ENCODE measurements at places on chromosomes 5 and 9. TPM values are rescaled to one million over a fixed set of nuclear protein-coding genes. Genes with fewer than 3 reads are reported as not detected.

The AGXT2 gene
- total RNA-seq = not detected

The IFNA13 gene
- not detected for total RNA-seq

The IRX1 gene
- total RNA-seq = not detected

The BHMT2 gene
- not detected for total RNA-seq

The FCN2 gene
- total RNA-seq = not detected

The OGN gene
- not detected for total RNA-seq

The PCDHGB1 gene
- total RNA-seq = not detected

The CDH18 gene
- total RNA-seq = not detected

The CCNI2 gene
- 16.7 TPM for total RNA-seq

The MARVELD2 gene
- 0.18 TPM for total RNA-seq

The RANBP3L gene
- not detected for total RNA-seq

The SLC12A7 gene
- total RNA-seq = 6.6 TPM

The GPR150 gene
- 0.28 TPM for total RNA-seq

- H3K27me3 ChIP-seq = peaks cover 25% of the 10 kb centered on the region
- H3K36me3 ChIP-seq = no peaks in the 10 kb centered on the region
- DNase-seq = no peak
- H3K4me3 ChIP-seq = no peak overlapping the region
- no peak overlapping the region for H3K27ac ChIP-seq
Observed at GRCh38 chr9:130531670-130532069, 47.7 kb upstream of the FUBP3 start.

- DNase-seq = no peak
- no peak overlapping the region for H3K27ac ChIP-seq
Observed at GRCh38 chr9:1550636-1551035, 464.5 kb upstream of the SMARCA2 start.

- DNase-seq = no peak
- H3K27me3 ChIP-seq = peaks cover 83% of the 10 kb centered on the region
- H3K4me1 ChIP-seq = peaks cover 1% of the 10 kb centered on the region
- no peaks in the 10 kb centered on the region for H3K36me3 ChIP-seq
- H3K27ac ChIP-seq = no peak overlapping the region
- H3K4me3 ChIP-seq = no peak overlapping the region
Observed at GRCh38 chr5:175443514-175444059, 395 bp downstream of the DRD1 start.

DNA sequence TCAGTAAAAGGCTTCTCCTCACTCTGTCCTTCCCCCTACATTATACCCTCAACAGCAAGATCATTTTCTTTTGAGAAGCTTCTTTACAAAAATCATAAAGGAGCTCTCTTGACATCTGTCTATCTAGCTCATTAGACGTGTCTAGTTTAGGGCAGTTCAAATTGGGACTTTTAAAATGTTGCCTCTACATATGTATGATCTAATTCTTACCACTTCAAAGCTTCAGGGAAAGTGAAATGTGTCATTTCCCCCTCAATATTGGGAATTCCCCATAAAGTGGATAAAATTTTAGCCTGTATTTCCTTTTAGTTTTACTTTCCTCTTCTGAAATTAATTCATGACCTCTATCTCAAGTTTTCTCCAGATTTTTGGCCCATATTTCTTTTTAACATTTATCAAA, 323.7 kb downstream of the ARRDC3 start:
- H3K27me3 ChIP-seq = peaks cover 26% of the 10 kb centered on the region
- no peak overlapping the region for H3K27ac ChIP-seq
- peaks cover 4% of the 10 kb centered on the region for H3K4me1 ChIP-seq
- no peaks in the 10 kb centered on the region for H3K36me3 ChIP-seq
- no peak for DNase-seq

DNA sequence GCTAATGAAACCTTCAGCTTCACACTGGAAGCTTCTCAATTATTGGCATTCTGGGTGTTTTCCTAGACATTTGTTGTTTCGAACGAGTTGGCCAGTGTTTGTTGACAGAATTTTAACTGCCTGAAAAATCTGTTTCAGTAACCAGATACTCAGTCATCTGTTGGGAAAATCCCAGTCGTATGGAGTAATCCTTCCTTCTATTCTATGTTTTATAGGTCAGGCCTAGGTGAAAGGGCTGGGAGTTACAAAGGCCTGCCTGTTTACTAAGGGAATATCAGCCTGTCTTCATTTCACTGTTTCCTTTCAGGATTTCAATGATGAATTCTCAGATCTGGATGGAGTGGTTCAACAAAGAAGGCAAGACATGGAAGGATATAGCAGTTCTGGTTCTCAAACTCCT, 59.9 kb downstream of the GRAMD2B start:
- no peak overlapping the region for H3K4me3 ChIP-seq
- H3K27me3 ChIP-seq = no peaks in the 10 kb centered on the region
- H3K4me1 ChIP-seq = no peaks in the 10 kb centered on the region
- H3K27ac ChIP-seq = no peak overlapping the region
- no peak for DNase-seq

GRCh38 chr5:172626031-172626581, 15.0 kb upstream of the NEURL1B start:
- H3K27me3 ChIP-seq = peaks cover 5% of the 10 kb centered on the region
- no peak overlapping the region for H3K4me3 ChIP-seq
- DNase-seq = no peak
- no peaks in the 10 kb centered on the region for H3K4me1 ChIP-seq
- no peaks in the 10 kb centered on the region for H3K36me3 ChIP-seq

DNA sequence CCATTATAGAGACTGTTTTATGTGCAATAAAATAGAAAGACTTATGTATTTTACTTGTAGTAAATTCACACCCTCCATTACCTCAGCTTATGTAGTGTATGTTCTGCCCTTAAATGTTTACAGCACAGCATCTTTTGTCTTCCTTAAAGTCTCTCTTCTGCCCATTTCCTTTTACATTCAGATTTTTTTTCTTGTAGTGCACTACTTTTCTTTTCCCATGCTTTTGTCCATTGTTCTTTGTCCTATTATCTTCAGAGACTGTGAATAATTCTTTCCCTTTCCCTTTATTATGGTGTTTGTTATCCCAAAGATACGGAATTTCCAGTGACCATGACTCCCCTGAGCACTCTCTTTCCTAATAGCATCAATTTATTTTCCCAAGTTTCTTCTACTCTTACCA, 66.1 kb upstream of the TYRP1 start:
- H3K4me3 ChIP-seq = no peak overlapping the region
- DNase-seq = no peak
- no peaks in the 10 kb centered on the region for H3K36me3 ChIP-seq
- no peaks in the 10 kb centered on the region for H3K27me3 ChIP-seq
- H3K4me1 ChIP-seq = no peaks in the 10 kb centered on the region
- H3K27ac ChIP-seq = no peak overlapping the region

GRCh38 chr9:137630679-137631078, 11.9 kb downstream of the EHMT1 start:
- DNase-seq = no peak
- H3K4me3 ChIP-seq = no peak overlapping the region
- H3K4me1 ChIP-seq = peaks cover 46% of the 10 kb centered on the region
- H3K27me3 ChIP-seq = no peaks in the 10 kb centered on the region
- H3K27ac ChIP-seq = peak overlapping the region; percentile 10
- H3K36me3 ChIP-seq = peaks cover 10% of the 10 kb centered on the region

DNA sequence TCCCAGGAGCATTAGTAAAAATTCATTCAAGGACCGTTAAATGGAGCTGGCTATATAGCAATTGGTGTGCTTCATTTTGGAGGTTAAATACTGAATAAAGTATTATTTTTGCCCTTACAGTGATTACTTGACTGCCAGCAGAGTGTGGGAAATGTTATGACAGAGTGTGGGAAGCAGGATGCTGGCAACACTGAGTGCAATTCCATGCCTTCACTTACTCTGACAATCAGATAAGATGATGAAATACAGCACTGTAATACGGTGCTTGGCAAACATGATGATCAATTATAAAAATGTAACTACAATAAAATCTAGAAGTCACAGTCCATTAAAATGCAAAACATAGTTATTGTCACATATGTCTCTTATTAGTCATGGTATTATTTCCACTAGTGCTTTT, 651.3 kb downstream of the PTPRD start:
- no peak for DNase-seq
- no peaks in the 10 kb centered on the region for H3K36me3 ChIP-seq
- H3K27ac ChIP-seq = no peak overlapping the region
- no peaks in the 10 kb centered on the region for H3K27me3 ChIP-seq
- H3K4me3 ChIP-seq = no peak overlapping the region
- H3K4me1 ChIP-seq = no peaks in the 10 kb centered on the region

- H3K4me1 ChIP-seq = peaks cover 9% of the 10 kb centered on the region
- H3K36me3 ChIP-seq = peaks cover 1% of the 10 kb centered on the region
- no peak overlapping the region for H3K4me3 ChIP-seq
- H3K27me3 ChIP-seq = peaks cover 6% of the 10 kb centered on the region
- DNase-seq = peak; percentile 53
Observed at GRCh38 chr5:56729488-56729887, 85.9 kb upstream of the MAP3K1 start.

GRCh38 chr9:107067739-107068416, 204.9 kb downstream of the ZNF462 start:
- no peaks in the 10 kb centered on the region for H3K36me3 ChIP-seq
- H3K27ac ChIP-seq = no peak overlapping the region
- no peak overlapping the region for H3K4me3 ChIP-seq
- H3K27me3 ChIP-seq = peaks cover 3% of the 10 kb centered on the region
- no peaks in the 10 kb centered on the region for H3K4me1 ChIP-seq

DNA sequence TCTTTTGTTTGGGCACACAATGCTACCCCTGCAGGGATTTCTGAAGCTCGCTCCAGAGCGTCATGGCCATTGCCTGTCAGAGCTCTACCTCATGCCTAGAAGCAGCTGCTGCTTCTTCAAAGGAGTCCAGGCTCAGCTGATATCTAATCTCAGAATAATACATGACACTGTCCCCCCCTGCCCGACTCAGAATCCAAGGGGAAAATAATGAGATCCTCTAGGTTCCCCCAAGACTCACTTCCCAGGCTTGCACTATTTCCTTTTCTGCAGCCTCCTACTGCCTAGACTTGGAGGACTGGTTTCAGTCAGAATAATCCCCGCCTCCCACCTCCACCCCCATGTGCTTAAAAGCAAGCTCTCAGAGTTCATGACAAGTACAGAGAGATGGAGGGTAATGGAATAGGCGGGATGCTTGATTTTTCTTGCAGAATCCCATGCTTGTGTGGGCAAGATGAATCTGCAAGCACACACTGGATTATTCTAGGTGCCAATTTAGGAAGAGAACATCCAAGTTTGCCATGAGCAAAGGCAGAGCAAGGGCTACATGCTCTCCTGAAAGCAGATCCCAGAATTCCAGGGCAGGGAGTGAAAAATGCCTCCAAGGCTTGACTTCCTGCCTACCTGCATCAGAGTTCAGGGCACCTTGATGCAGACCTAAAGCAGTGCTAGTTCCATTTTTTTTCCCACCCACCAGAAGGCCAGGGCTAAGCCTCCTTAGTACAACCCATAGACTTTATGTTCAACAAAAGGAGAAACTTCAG, 97.4 kb upstream of the IFNK start:
- H3K4me1 ChIP-seq = peaks cover 4% of the 10 kb centered on the region
- H3K27me3 ChIP-seq = no peaks in the 10 kb centered on the region
- no peak overlapping the region for H3K27ac ChIP-seq
- no peak for DNase-seq
- no peaks in the 10 kb centered on the region for H3K36me3 ChIP-seq

GRCh38 chr9:33221568-33221884, 18.4 kb upstream of the SPINK4 start:
- H3K27me3 ChIP-seq = peaks cover 14% of the 10 kb centered on the region
- H3K4me3 ChIP-seq = no peak overlapping the region
- H3K4me1 ChIP-seq = peaks cover 26% of the 10 kb centered on the region
- H3K36me3 ChIP-seq = no peaks in the 10 kb centered on the region
- no peak for DNase-seq

- no peaks in the 10 kb centered on the region for H3K36me3 ChIP-seq
- no peak overlapping the region for H3K27ac ChIP-seq
- DNase-seq = no peak
- H3K27me3 ChIP-seq = no peaks in the 10 kb centered on the region
- H3K4me3 ChIP-seq = no peak overlapping the region
Observed at GRCh38 chr5:94470802-94471201, 147.6 kb downstream of the KIAA0825 start.

DNA sequence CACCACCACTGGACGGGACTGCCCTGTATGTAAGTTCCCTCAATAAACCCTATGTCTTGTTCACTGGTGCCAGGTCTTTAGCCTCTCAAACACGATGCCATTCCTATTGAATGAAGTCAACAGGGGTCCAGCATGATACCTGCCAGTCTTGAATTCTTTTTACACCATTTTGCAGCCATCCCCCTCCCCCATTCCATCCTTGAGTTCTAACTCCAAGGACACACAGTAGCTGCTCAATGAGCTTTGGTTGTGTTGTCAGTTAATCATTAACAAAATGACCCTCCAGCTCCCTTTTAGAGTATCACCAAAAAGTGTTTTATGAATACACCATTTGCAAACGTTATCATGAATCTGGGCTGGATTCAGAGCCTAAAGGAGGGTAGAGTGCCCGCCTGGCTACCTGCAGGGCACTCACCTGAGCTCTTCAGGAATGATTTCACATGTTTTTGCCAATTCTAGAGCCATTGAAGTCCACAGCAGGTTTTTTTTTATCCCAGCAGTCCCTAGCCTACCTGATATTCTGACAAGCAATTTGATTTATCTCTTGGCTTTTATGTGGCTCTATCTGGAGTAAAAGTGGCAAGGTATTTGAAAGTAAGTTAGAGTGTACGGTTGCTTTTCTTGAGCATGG, 271.8 kb downstream of the SMARCA2 start:
- H3K4me1 ChIP-seq = no peaks in the 10 kb centered on the region
- no peak overlapping the region for H3K4me3 ChIP-seq
- DNase-seq = no peak
- peaks cover 19% of the 10 kb centered on the region for H3K27me3 ChIP-seq
- no peak overlapping the region for H3K27ac ChIP-seq
- no peaks in the 10 kb centered on the region for H3K36me3 ChIP-seq

DNA sequence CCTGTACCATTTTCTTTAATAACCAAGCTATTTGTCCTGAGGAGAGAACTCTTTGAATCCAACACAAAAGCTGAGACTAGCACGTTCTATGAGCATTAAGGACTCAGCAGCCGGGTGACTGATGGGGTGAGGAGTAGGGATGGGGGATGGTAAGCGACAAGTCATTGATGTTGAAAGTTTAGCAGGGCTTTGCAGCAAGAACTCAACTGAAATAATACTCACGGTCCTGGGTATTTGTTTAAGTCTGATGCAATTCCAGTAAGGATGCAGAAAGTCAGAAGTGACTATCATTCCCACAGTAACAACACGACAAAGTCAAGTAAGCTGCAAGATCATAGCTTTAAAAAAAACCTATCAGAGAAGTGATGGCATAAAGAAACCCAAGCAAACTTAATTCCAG, 131.1 kb downstream of the ACTL7B start:
- H3K27ac ChIP-seq = no peak overlapping the region
- no peaks in the 10 kb centered on the region for H3K27me3 ChIP-seq
- DNase-seq = no peak
- no peak overlapping the region for H3K4me3 ChIP-seq
